ENCODE measurements at places on chromosomes 16 and 17.

DNA sequence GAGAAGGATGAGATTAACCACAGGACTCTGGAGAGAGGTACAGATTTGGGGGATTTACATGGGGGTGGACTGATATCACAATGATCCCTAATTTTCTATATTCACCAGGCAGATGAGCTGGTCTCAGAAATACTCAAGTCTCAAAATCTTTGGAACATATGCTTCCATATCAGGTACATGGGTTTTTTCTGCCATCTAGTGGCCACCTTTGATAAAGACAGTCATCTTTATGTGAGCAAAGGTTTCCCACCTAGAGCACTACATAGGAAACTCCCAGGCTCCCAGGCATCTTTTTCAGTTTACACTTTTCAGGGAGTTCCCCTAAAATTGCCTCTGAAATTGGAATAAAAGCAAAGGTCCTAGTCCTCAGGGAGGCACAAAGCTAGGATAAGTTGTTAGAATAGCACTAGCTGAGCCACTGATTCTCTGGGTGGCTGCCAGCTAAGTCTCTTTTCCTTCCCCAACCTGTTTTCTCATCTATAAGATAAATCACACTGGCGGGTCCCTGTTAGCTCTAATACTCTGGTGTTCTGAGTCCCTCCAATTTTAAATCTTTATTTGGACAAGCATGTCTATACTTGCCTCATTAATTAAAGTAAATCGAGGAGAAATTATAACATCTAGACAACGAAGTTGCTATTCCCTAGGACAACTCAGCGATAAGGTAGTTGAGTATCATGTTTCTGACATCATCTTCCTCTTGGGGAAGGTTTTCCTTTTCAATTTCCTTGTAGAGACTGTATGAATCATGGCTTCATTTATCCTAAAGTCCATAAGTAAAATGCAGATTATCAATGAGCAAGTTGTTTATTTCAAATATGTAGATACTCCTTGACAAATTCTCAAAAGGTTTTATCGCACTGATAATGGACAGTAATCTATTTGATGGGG lies 19.0 kb upstream of the MON1B start:
- peak; percentile 43 for DNase-seq

- DNase-seq = no peak
Observed at GRCh38 chr17:80910043-80910442, 81.6 kb upstream of the CHMP6 start.

DNA sequence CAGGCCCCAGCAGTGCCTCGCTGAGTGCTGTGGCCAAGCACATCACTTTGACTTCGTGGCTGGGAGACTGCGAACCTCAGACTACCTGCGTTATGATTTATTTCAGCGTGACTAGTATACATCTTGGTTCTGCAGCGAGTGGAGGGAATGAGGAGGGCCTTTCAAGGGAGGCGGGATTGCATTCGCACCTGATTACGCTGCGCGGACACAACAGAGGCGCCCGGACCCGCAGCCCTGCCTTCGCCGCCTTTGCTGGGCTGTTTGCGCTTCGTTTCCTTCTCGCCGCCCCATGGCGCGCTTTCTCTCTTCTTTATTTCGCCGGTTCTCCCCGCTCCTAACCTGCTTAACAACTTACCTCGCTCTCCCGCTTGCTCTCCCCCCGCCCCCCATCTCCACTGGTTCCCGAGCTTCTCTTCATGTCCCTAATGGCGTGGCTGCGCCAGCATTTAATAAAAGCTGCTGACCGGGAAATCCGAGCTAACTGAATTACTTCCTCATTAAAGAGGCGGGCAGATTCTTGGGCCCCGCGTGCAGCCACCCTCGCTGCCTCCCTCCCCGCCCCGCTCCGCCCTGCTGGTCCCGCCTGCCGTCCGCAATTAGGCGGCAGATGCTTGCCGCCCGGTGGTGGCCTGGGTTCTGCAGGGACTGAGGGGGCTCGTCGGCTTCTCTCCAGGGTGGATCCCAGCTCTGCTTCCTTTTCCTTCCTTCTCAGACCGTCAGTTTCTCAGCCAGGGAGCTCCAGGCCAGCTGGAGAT lies 257.6 kb upstream of the SDK2 start:
- no peak for DNase-seq

- DNase-seq = no peak
Observed at GRCh38 chr16:85894266-85894665, 4.7 kb upstream of the IRF8 start.

- no peak for DNase-seq
Observed at GRCh38 chr17:74703311-74703710, 9.4 kb downstream of the CD300LF start.

- DNase-seq = no peak
Observed at GRCh38 chr17:16997514-16998429, 25.9 kb upstream of the TNFRSF13B start.

DNA sequence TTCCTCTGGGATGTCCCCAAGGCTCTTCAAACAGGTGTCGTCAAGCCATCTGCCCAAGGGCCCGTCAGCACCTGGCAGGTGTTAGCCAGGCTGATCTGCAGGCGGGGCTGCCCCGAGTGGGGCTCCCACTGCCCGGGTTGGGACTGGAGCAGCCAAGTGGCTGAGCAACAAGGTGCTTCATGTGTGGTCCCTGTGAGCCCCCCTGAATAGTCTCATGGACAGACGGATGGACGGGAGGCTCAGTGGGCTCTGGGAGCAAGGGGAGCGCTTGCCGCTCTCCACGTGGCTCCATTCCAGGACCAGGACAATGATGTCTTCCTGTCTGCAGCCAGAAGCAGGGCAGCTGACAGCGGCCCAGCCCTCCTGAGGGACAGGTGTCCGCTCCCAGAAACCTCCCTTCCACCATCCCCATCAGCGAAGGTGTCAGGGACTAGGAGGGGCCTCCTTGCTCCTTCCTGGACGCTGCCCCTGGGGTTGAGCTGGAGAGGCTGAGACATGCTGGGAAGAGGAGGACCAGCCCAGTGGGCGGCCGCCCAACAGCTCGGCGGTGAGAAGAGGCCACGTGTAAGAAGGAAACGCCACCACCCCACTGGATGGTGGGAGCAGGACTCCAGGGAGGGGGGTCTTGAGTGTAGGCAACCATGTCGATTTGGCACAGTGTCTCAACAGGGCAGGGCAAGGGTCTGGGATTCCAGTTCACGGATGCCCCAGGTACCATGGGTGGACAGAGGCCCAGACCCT lies 9.6 kb downstream of the SNAI3 start:
- no peak for DNase-seq

DNA sequence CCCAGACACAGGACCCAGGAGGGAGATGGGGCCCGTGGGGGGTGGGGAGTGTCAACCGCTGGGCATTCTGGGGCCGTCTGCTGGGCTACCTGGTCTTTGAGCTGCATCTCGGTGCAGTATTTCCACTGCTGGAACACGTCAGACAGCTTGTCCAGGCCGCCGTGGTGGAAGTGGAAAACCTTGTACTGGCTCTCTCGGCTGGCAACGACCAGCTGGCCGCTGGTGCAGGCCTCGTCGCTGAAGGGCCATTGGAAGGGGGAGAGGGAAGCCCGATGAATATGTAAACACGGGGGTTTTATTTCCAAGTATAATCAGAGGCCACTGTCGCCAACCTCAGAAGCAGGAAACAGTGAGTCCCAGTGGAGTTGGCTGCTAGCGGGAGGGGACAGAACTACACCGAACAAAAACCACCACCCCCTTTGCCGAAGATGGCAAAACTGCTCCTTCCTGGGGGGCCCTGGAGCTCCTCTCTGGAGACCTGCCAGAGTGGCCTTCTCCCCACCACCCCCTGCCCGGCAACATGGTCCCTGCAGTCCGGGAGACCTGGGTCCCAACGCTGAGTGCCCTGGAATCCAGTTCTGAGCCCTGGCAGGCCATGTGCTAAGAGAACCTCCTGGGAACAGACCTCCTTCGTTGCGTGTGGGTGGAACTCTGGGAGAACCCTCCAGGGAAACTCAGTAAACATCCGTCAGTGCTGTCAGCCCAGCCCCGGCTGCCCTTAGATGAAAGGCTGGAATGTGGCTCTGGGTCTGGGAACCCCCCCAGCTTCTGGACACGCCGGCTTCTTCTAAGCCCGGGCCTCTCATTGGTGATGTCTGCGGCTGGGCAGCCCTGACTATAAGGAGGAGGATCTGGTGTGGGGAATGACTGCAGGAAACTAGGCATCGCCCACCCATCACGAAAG lies 84.1 kb downstream of the TBC1D16 start:
- DNase-seq = no peak

GRCh38 chr17:8149419-8150193 lies 2.6 kb downstream of the PER1 start:
- no peak for DNase-seq

- DNase-seq = no peak
Observed at GRCh38 chr17:60305141-60305540, 86.8 kb downstream of the USP32 start.

GRCh38 chr17:64632606-64633005 lies 29.5 kb downstream of the SMURF2 start:
- no peak for DNase-seq

DNA sequence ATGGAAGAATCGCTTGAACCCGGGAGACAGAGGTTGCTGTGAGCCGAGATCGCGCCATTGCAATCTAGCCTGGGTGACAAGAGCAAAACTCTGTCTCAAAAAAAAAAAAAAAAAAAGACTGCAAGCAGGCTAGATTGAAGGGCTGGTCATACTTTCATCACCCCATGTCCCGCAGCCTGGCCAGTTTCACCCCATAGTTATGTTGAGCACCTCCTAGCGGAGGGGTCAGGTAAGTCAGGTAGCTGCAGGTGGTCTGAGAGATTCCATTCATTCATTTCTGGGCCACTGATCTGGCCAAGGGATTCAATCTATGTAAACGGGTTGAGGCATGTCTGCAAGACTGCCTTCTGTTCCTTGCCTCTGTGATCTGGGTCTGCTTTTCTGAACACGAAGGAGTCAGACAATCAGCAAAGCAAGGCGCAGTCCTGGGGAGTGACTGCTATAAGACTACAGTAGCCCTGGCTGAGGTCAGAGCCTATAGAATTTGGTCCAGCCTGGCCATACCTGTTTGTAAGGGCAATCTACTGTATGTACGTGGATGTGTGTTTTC lies 23.6 kb upstream of the BPTF start:
- no peak for DNase-seq

DNA sequence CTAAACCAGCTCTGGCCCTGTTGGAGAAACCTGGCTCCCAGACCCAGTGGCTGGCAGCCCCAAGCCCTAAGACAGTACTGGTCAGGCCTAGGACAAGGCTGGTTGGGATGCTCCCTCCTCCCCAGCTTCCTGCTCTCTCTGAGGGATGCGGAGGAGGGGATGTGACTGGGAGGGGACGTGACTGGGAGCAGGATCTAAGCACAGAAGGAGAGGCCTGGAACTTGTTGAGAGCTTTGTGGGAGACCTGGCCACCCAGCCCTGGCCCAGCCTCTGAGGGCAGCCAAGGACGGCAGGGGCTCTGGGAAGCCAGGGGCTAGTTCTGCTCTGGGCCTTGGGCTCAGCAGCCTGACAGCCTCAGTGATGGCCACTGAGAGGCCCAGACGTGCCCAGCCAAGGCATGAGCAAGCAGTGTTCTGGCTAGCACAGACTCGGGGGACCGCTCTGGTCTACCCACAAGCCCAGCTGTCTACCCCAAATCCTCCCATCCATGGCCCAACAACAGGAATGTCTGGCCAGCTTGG lies 22.8 kb downstream of the ATP6V0D1 start:
- DNase-seq = no peak

DNA sequence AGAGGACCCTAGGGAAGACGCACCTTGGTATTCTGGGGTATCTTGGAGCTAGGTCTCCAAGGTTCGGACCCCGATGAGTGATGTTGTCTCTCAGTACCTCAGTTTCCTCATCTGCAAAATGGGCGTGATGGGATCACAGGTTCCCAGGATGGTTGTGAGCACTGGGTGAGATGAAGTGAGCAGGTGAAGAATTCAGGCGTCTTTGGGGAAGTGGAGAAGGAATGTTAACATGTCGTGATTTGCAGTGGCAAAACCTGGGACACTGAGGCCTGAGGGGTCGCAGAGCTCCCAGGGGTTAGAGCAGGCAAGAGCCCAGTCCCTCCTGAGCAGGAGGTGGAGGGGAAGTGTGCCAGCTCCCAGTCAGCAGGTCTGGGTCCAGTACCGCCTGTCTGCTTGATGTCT lies 215.1 kb upstream of the GSE1 start:
- no peak for DNase-seq

DNA sequence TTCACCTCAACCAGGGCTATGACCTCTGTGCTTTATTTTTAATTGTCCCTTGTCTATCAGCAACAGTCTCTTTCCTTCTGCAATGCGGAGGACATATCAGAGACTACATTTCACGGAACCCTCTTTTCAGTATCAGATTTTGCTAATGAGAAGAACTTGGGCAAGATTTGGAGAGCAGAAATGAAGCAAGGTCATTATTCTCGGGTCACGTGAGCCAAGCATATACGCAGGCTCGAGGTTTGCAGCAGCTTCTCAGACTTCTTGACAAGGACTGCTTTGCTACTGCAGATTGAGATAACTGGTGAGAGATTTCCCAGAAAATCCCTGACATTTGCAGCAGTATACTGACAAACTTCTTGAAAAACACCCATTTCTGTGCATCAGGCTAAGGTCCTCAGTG lies 30.4 kb downstream of the ABCA10 start:
- no peak for DNase-seq

- DNase-seq = no peak
Observed at GRCh38 chr16:68105611-68106010, 20.4 kb downstream of the NFATC3 start.

- DNase-seq = peak; percentile 88
Observed at GRCh38 chr16:86575754-86576557, 2.4 kb upstream of the FOXL1 start.

DNA sequence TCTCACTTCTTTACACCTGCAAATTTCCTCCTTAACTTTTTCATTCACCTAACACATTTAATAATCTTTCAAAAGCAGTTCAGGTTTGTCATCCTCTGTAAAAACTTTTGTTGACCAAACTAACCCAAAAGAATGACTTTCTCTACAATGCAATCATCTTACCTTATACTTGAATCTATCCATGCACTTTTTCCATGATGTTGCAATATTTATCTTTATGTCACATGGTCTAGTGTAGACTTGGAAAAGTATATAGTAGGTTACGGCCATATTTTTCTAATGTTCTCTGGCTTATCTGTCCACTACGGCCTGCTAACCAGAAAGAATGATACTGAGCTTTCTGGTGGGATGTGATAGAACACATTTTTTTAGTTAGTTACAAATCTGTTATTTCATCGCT lies 431.0 kb upstream of the SOX9 start:
- no peak for DNase-seq

GRCh38 chr16:11263737-11264136 lies 5.4 kb downstream of the TNP2 start:
- DNase-seq = no peak

GRCh38 chr17:17781591-17782496 lies 54.9 kb downstream of the SREBF1 start:
- DNase-seq = no peak

- no peak for DNase-seq
Observed at GRCh38 chr16:51607201-51607651, 456.2 kb upstream of the SALL1 start.

DNA sequence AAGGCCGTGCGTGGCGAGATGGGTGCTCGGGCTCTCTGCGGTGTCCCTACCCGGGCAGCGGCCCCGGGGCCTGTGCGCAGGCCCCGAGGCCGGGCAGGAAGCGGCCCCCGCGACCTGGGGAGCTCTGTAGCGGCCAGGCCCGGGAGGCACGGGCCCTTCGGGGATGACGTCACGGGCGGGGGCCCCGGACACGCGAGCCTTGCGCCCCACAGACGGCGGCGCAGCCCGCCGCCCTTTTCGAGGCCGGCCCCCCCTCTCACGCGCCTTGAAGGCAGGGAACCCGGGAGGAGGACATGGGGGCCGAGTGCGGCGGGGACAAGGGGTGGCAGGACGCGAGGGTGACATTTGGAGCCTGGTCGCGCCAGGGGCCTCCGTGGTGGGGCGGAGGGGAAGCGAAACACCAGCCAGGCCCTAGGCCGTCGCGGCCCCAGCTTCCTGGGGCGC lies 1.1 kb downstream of the RAI1 start:
- DNase-seq = peak; percentile 12

Measured in RCC 7860 (cell line).